ENCODE measurements at places on chromosomes 6 and 20.

GRCh38 chr6:91291071-91291470 is 704.2 kb upstream of the MAP3K7 start:
- DNase-seq = no peak

DNA sequence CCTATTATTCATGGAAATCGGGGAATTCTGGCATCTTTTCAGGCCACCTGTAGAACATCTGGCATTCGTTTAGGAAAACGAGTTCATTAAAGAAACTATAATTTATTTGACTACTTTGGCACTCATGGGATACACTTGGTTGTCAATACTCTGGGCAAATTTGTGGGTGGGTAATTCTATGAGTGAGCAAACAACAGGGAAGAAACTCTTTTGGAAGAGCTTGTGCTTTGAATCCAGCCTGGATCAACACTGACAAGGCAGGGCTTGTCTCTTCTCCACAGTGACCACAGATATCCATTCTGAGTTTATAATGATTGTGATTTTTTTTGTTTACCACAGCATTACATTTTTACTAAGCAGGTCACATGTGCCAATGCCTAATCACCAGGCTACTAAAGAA is 394.7 kb downstream of the THBS2 start:
- no peak for DNase-seq

- no peak for DNase-seq
Observed at GRCh38 chr6:44047179-44047546, 80.1 kb downstream of the MRPL14 start.

- DNase-seq = no peak
Observed at GRCh38 chr20:12965870-12966251, 42.9 kb upstream of the SPTLC3 start.

DNA sequence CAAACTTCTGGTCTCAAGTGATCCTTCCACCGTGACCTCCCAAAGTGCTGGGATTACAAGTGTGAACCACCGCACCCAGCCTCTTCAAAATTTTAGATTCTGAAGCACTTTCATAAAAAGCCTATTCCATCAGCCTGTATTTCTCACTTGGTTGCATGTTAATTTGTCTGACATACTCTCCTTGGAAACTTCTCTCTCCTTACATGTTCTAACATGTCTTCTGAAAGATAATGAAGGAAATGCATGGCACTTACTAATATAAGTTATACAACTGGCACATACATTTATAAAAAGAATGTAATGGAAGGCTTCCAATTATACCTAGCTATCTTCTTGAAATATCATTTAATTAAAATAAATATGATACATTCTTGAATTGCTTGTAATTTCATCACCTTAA is 597.5 kb downstream of the TBC1D32 start:
- no peak for DNase-seq

DNA sequence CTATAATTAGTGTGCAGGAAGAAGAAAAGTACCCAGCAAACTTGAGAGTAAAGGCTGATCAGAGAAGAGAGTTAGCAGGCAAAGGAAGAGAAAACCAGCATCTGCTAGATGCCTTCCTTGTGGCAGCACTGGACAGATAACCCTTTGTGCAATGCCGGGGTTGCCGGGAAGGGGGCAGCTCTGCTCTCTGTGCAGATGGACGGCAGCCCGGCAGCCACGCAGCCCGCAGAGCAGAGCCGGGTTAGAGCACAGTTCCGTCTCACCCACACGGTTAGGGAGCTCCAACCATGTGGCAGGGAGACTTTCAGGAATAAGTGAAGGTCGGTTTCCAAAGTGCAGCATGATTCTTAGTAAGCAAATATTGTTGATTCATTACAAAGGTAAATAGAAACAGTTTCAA is 80.0 kb upstream of the RPS6KA2 start:
- DNase-seq = no peak

- no peak for DNase-seq
Observed at GRCh38 chr6:143195349-143195845, 134.7 kb downstream of the AIG1 start.

GRCh38 chr6:455006-455585 is 63.5 kb downstream of the IRF4 start:
- DNase-seq = no peak

DNA sequence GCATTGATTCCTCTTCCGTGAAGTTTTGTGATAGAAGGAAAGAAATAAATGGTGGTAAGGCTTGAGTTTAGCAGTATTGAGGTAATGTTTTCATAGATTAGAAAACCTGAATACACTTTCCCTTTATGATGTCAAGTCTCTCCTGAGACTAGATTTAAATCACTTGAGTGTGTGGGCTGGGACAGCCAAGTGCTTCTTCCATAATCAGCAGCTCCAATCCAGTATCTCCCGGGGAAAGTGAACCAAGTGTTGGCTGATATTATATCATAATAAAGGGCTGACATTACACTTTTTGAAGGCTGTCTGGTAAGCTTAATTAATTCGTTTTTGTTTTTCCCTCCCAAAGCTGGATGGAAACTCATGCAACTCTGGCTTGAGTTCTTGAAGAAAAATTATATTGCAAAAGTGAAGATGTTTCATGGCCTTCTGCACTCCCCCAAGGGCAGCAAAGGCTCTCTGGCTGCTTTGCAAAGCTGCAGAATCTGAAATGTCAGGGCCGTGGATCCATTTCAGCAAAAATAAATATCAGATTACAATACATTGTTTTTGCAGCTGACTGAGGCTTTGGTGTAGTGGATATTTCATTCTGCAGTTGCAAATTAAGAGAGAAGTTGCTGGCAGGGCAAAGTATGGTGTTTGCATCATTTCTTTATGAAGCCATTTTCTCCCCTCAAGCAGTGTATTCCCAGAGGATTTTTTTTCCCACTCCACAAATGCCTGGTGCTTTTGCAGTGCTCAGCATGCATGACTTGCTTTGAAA is 101.2 kb downstream of the MKKS start:
- peak; percentile 67 for DNase-seq

- DNase-seq = no peak
Observed at GRCh38 chr20:44123251-44123650, 63.7 kb downstream of the JPH2 start.

GRCh38 chr6:21593927-21594415 is 420 bp downstream of the SOX4 start:
- DNase-seq = no peak
